ENCODE measurements at places on chromosomes 6 and 20.

- DNase-seq, result no peak
Observed at GRCh38 chr6:116556065-116556464, 2.5 kb downstream of the CALHM4 start.

- DNase-seq, result no peak
Observed at GRCh38 chr6:109527989-109528388, 45.0 kb upstream of the ZBTB24 start.

- DNase-seq, result no peak
Observed at GRCh38 chr6:38814761-38815160, 99.7 kb downstream of the DNAH8 start.

- no peak for DNase-seq
Observed at GRCh38 chr20:5785146-5785545, 34.9 kb downstream of the SHLD1 start.

DNA sequence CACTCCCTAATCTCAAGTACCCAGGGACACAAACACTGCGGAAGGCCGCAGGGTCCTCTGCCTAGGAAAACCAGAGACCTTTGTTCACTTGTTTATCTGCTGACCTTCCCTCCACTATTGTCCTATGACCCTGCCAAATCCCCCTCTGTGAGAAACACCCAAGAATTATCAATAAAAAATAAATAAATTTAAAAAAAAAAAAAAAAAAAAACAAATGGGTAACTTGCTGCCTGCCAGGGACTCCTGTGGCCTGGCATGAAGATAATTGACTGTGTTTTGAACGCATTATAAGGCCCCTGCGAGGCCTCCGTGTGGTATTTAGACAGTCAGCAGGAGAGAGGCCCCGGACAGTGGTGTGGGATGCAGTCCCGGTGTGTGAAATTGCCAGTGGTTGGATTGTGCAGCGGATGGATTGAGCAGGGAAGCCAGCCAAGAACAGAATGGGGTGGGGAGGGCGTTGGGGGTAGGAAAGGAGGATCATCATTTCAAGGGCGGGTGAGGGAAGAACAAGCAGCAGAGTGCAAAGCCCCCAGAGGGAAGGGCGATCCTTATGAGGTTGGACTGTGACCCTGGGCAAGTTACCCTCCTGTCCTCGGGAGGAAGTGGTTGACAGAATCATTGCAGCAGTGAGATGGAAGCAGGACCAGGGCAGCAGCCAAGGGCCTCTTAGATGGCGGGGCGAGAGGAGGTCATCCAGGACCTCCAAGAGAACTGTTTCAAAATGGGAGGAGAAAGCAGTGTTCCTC, 43.3 kb downstream of the PPARD start:
- DNase-seq, result no peak

- DNase-seq, result no peak
Observed at GRCh38 chr6:109182578-109182977, 87.3 kb downstream of the CEP57L1 start.

DNA sequence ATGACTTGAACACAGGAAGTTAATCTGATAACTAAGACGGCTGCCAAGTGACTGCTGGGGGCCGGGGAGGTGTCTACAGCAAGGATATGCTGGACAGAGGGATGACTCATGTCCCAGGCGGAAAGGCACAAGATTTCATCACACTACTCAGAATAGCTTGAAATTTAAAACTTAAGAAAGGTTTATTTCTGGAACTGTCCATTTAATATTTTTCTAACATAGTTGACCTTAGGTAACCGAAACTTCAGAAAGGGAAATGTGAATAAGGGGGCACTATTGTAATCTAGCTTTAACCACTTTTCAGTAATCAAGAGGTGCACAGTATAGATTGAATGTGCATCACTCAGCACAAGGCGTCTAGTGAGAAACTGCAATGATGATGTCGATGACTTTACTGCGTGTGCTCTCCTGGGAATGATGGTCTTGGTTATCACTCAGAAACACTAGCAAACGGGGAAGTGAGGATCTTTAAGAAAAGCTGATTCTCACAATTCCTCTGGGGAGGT, 171.5 kb downstream of the QKI start:
- DNase-seq, result no peak

GRCh38 chr6:169894377-169894960, 143.0 kb downstream of the ERMARD start:
- no peak for DNase-seq
